ENCODE measurements at places on chromosomes 4 and X.

DNA sequence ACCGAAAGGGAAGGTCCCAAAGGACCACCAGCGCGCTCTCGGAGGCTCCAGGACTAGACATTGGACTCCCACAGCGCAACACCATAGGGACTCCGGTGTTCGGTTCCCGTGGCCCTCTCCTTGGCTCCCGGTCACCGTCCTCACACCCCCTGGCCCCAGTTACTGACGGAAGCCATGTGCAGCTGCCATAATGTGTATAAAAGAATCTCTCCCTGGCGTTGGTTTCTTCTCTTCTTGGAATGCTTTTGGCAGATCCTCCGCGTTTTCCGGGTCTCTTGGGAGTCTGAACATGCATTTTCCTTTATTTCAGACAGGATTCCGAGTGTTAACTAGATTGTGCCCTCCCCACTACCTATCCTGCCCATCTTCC, 69.8 kb downstream of the FBXO8 start:
- no peak for DNase-seq

DNA sequence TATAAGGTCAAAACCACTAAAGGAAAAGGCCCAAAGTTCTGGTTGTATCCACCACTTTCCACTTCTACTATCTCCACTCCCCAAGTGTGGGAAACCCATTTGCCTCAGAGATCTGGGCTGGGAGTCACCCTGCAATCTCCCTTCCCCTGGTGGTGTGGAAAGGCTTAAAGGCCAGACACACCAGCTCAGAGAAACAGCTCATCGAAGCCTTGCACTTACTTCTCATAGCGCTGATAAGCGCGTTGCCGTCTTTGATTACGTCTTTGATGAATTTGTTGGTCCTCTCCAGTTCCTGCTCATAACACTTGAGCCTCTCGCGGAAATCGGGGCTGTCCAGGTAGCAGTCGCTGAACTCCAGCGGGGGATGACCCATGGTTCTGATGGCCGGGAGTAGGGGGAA, 647 bp downstream of the OPHN1 start:
- no peak for DNase-seq

- no peak for DNase-seq
Observed at GRCh38 chr4:159444678-159445077, 341.8 kb downstream of the RAPGEF2 start.

DNA sequence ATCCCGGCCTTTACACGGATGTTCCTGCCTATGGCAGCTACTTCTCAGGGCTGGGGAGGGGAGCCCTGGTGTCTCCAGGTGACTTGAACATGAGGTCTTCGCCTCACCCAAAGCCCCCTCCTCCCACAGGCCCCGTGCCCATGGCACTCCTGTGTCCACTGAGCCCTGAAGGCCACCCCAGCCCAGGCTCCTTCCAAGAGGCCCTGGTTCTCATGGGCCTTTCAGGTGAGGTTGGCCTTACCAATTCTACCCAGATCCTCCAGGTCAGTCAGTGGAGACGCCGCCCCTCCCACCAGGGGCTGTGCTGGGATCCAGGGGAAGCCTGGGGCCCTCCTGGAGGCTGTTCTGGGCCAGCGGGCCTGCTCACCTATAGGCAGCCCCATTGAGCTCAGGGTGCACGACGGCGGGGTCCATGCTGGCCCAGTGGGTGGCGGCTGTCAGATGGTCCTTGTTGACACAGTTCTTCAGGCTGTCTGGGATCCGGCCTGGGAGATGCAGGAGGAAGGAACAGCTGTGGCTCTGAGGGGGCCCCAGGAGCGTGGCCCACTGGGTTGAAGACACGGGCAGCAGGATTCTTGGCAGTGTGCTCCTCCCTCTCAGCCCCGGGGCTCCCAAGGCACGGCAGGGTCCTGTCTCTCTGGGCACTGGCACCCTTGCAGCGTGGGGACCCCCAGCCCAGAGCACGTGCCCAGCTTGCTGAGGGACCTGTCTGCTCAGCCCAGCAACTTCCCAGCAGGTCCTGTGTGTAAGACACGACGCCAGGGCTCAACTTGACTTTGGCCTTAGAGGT, 36.2 kb downstream of the CTBP1 start:
- no peak for DNase-seq

GRCh38 chr4:56626420-56626819, 54.7 kb downstream of the HOPX start:
- DNase-seq = no peak

GRCh38 chr4:70703619-70704214, 15.4 kb downstream of the UTP3 start:
- DNase-seq = no peak

Measured in GM12892 (cell line).